NCI-H446 (cell line): ENCODE measurements at places on chromosomes 1 and 21.

DNA sequence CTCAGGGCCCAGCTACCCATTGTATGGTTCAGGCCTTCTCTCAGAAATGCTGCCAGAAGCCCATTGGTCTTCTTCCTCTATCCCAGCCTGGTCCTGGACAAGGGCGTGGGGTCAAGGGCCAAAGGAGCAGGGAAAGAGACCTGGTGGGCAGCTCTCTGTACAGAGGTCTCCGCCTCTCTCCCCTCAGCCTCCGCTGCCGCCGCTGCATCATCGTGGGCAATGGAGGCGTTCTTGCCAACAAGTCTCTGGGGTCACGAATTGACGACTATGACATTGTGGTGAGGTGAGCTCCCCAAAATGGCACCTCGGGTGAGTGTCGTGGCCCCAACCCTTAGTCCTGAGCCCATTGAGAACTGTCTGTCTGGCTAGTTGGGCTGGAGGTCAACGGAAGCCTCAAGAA, 34.6 kb upstream of the ARTN start:
- DNase-seq: no peak

- DNase-seq: no peak
These were observed 27.8 kb downstream of the WNT9A start for GRCh38 chr1:227919906-227920305.

- no peak for DNase-seq
These were observed 245.8 kb downstream of the MATN1 start for GRCh38 chr1:30477588-30477987.

DNA sequence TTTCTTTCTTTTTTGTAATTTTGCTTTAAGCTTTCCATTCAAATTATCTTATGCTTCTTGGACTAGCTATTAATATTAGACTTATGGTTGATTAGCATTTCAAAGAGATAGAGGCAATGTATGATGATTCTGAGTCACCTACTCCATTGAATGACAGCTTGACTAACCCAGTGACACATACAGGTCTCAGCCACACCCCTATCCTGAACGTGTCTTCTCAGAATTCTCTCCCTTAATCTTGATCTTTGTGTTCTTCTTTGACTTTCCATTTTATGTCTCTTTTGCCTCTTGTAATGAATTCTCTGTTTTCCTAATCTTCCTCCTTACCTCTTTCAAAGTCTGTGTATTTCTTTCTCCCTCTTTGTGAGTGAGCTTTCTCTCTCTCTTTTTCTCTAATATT, 241.1 kb downstream of the PDE4B start:
- DNase-seq: no peak

DNA sequence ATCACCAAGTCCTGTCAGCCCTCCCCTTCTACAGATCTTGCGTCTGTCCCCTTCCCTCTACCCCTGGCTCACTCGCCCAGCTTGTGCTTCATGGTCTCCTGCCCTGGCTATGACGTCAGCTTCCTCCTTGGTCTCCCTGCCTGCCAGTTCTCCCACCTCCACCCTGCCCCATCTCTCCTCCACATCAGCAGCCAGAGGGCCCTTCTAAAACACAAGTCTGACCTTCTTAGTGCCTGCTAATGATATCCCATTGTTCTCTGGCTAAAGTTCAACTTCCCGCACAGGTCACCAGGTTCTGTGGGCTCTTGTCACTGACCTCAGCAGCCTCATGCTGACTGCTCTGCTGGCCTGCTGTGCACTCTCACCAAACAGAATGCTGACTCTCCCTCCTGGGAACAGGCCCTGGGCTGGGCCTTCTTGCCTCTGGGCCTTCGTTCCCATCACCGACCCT, 24.7 kb upstream of the MYCL start:
- DNase-seq: peak; percentile 74

DNA sequence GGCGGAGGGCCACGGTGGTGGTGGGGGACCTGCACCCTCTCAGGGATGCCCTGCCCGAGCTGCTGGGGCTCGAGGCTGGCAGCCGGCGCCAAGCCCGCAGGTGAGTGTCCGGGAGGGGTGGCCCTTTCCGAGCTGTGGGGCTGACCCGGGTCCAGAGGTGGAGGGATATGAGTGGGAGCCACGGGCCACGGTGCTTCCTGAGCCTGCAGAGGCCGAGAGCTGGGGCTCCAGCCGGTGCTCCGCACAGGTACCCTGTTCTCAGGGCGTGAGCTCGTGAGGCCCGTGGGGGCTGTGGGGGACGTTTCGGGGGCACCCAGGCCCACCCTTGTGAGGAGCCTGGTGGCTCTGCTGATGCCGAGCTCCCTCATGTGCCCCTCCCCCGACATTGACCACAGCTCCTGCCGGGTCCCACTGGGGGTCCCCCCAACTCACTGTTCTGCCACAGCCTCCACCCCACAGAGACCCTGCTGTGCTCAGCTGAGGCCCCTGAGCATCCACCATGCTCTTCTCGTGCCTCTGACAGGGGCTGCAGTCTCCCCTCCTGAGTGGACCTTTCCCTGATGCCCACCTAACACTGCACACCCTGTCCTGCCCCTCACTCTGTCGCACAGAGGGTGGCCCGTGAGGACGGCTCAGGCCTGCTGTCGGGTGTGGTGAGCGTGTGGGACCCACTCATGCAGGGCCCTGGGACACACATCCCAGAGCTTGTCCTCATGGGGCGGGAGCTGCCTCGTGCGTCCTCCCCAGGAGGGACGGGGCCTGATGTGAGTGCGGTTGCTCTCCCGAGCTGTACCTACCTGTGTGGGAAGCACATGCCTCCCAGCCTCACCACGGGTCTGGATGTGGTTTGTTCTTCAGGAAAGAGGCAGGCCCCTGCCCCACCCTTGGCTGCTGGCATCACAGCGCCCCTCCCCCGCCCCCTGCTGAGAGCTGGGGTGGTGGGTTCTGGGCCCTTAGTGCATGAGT, 27.5 kb downstream of the SLX9 start:
- no peak for DNase-seq

DNA sequence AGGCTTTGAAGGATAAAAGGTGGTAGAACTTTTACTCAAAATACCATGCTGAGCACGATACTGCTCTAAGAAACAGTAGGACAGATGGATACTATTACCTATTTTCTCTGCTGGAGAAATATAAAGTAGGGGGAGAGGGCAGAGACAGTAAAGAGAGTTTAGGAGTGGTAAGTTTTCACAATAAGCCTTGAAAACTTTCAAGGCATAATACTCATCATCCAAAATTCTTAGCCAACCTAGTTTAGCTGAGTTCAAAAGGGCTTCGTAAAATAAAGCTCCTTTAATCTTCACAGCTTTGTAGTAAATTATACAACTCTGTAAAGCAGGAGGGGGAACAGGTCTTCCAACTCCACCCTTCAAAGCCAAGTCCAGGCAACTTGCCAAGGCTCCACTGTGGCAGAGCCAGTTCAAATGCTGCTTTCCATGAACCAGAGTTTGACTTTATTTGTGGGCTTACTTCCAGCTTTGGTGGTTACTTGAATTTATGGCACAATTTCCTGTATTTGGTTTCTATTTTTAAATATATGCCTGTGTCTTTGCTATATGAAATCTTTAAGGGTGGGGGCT, 15.5 kb downstream of the TEX38 start:
- peak; percentile 93 for DNase-seq

DNA sequence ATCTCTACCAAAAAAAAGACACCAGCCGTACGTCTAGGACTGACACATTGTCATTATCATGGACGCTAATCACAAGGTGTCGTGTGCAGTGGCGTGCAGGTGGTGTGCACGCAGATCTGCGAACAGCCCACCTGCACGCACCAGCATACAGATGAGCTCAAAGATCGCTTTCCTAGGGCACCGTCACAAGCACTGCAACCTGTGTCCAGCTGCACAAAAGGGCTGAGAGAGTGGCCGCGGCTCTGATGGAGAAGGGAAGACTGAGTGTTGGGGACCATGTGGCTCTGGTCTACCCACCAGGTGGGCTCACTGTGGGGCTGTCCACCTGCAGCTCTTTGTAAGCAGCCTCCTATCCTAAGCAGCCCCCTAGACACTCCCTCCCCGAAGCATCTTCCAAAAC, 50.9 kb downstream of the S100B start:
- no peak for DNase-seq

DNA sequence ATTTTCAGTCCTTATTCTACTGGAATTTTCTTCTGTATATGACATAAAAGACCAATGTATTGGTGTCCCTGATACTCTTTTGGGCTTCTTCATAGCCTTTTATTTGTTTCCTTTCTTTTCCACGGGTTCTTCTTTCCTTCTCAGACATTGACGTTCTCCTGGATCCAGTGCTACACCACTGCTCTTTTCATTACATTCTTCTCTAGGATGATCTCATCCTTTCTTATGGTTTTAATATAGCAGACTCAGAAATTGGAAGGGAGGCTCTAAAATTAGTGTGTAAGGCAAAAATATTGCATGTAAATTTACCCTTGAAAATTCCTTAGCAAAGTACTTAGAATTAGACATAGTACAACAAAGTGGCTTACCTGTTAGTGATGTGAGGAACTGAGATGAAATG, 65.3 kb downstream of the SELENOF start:
- no peak for DNase-seq

DNA sequence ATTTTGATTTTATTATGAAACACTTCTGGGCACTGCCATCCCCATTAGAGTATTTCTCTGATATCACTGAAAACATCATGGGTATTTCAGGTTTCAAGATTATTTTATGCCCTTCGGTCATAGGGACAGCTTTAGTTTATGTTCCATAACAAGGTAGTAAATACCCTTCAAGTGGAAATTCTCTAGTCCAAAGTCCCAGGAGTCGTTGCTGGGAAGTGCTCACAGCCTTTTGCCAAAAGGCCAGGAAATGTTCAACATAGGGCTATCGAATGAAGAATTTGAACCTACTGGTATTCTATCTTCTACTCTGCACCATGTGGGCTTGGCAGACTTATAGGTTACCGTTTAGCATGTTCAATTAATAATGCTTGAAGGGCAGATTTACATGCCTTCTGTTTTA, 7.7 kb upstream of the MFSD2A start:
- no peak for DNase-seq

GRCh38 chr1:118323246-118323645, 138.2 kb upstream of the SPAG17 start:
- DNase-seq: no peak

DNA sequence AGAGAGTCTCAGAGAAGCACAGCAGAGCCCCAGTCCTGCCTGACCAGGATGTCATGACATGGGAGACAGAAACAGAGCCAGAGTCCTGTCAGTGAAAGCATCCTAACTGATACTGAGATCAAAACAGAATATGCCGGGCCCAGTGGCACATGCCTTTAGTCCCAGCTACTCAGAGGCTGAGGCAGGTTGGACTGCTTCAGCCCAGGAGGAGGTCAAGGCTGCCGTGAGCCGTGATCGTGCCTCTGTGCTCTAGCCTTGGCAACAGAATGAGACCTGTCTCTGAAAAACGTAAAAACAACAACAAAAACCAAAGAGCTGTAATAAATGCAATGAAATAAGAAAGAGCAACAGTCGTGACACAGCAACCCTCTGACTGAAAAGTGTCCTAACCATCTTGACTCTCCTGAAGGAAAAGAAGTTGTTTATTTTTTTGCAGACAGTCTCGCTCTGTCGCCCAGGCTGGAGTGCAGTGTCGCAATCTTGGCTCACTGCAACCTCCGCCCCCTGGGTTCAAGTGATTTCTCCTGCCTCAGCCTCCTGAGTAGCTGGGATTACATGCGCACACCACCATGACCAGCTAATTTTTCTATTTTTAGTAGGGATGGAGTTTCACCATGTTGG, 189.2 kb downstream of the SLC45A1 start:
- no peak for DNase-seq

DNA sequence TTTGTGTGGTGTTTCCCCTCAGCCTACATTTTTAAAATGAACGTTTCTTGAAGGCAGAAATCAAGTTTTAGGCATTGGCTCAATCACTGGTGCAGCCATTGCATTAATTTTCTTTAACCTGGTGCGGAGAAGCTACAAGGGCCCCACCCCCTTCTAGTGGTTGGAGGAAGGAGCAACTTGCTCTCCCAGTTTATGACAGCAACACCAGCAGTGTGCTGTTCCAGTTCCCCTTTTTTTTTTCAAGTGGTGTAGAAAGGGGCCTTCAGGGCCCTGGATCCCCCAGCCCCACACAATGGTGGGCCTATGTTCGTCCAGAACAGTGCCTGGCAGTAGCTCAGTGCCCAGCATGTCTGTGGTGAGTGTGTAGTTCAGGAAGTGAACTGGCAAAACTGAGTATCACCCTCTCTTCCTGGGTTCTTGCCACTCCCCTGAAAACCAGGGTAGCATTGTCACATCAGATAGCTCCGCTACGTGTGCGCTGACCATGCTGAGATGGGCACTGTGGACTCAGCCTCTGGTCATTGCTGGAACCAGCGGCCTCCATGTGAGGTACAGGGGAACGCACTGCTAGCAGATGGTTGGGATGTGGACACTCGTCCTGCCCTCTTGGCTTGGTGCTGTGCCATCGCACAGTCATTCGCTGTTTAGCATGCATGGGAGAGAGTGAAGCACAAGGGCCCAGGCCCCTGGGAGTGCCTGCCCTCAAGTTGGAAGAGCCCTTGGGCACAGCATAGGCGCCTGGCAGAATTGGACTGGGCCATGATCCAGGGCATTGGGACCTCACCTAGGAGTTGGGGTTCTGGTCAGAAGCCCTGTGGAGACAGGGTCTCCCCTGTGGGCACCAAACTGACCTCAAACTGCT, 7.2 kb downstream of the ARF1 start:
- no peak for DNase-seq

GRCh38 chr1:47738560-47739182, 258.5 kb downstream of the TRABD2B start:
- DNase-seq: no peak

DNA sequence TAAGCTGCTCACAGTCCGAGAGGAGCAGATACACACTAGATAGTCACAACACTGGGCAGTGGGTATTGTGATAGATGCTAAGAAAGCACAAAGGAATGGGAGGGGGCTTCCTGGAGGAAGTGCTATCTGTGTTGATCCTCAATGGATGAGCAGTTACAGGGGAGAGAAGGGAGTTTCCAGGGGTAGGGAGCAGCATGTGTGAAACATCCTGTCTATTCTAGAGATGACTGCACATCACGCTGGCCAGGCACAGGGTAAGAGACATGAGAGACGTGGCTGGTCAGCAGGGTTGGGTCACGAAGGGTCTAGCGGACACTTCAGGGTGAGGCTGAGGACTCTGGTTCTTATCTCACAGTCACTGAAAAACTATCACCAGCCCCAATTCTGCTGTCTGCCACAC, 235.2 kb downstream of the TRABD2B start:
- no peak for DNase-seq

DNA sequence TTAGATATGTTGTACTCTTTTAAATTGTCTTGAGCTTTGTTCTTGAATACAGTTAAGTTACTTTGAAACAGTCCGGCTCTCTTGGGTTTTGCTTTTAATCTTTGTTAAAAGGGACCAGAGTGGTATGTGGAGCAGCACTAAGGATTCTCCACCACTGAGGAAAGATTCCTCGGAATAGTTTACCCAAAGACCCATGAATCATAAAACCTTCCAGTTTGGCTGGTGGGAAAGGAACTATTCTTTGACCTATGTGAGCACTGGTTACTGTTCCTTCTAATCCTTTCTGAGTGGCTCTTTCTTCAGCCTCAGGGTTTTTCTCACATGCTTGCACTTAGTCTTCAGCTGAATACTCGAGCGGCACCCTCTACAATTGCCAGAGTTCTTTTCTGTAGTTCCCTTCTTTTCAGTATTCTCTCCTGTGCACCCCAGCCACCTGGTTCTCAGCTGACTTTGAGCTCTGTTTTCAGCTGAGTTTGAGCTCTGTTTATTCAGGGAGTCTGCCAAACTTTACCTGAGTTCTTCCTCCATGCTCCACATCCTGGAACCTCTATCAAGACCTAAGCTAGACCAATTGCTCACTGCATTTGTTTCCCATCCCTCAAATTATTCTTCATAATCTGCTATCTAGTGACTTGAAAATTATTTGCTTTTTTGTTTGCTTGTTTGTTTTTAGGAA, 253.8 kb upstream of the PLXNA2 start:
- DNase-seq: no peak

GRCh38 chr1:36151134-36151844, 2.0 kb upstream of the TRAPPC3 start:
- DNase-seq: no peak
